IPS-NIHi11 (cell line): ENCODE measurements at places on chromosomes 16 and 17.

DNA sequence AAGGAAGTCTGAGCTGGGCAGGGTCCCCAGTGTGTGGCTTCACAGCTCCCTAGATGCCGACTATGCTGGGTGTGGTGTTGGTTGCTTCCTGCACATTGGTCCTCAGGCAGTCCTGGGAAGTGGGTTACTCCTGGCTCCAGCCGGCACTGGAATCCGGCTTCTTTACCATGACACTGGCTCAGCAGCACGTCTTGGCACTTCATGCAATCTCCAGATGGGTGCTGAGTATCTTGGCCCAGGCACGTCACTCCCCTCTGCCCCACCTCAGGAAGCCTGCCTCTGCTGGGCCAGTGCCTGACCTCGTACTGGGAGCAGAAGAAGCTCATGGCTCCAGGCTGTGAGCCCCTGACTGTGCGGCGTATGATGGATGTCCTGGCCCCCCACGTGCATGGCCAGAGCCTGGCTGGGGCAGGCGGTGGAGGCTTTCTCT lies 24.5 kb downstream of the FCSK start:
- no peak for DNase-seq

- no peak for DNase-seq
Observed at GRCh38 chr16:68233085-68233834, 2.7 kb downstream of the ESRP2 start.

GRCh38 chr16:12236589-12236988 lies 260.1 kb downstream of the SNX29 start:
- DNase-seq: no peak

DNA sequence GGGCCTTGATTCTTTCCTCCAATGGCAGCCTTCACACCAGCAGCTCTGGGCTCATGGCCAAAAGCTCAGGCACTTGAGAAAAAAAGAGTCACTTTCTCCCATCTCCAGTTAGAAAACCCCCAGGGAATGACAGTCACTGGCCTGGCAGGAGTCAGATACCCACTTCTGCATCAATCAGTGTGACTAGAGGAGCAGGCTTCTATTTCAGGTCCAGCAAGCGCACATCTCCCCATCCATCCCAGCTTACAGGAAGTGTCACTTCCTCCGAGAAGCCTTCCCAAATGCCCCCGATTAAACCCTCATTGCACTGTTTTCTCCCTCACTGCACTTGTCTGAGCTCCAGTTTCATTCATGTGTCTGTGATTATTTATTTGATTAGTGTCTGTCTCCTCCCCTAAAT lies 30.4 kb upstream of the CCL1 start:
- DNase-seq: no peak

DNA sequence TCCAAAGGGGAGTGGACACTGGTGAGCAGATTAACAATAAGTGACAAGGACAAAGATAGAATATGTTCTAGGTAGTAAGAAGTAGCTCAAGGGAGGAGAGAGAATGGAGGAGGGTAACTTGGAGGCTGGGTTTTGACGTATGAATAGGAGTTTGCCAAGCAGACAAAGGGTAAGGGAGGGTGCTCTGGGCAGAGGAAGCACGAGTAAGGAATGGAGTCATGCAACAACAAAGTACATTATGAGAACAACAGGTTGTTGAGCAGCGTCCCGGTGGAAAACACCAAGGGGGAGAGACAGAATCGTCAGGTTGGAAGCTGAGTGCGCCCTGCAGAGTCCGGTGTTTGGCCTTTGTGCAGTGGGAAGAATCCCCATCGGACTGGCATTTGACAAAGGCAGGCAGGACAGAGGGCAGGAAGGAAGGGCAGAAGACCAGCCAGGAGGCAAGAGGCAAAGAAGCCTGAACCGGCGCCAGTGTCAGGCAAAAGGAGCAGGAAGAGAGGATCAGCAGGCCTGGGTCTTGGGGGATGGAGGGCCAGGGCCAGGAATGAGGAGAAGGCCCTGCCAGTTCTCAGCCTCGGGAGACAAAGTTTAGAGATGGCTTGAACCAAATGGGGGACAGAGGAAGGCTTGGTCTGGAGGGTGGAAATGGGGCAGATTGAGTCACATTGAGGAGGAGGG lies 134.3 kb upstream of the TNRC6C start:
- no peak for DNase-seq

- no peak for DNase-seq
Observed at GRCh38 chr16:21056396-21056795, 94.2 kb downstream of the DNAH3 start.

DNA sequence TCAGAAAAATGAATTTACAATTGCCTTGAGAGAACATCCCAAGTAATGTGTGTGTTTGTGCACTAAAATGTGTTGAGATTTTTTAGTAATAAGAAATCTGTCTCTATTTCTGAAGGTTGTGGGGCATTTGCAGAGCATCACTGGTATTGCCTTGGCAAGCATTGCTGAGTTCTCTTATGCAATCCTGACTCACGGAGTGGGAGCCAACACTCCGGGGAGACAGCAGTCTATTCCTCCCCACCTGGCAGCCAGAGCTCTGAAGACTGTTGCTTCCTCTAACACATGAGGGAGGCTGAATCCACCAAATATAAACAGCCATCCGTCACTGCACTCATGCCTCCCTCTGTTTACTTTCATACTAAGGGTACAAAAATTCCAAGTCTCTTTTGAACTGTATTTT lies 10.6 kb downstream of the CNTD1 start:
- no peak for DNase-seq

- no peak for DNase-seq
Observed at GRCh38 chr16:11265124-11265523, 4.0 kb downstream of the TNP2 start.

DNA sequence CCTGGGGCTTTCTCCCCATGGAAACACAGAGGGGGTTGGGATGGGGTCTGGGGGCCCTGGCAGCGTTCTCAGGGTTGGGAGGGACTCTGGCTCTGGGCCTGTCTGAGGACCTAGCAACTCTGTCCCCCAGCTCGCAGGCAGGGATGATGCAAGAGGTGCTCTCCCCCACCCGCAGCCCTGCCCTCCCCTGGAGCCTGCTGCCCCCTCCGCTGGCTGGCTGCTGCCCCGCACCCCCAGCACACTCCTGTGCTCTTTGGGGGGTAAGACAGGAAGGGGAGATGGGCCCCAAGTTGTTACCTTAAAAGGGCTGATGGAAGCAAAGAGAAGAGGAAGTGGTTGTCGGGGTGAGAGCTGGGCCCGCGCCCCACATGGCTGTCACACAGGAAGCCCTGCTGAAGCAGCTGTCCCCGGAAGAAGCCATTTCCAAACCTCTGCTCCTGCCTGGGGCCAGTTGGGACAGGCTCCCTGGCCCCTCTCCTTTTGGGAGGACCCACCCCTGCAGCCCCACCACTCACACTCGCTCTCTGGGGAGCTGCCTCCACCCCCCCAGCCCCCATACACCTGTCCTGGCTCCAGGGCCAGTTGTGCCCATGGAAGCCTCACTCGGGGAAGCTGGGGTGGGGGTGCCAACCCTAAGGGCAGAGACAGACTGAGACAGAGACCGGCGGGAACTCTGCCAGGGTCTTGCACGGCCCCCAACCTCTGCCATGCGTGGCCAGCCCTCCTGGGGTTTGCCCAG lies 2.5 kb downstream of the CORO1A start:
- no peak for DNase-seq

DNA sequence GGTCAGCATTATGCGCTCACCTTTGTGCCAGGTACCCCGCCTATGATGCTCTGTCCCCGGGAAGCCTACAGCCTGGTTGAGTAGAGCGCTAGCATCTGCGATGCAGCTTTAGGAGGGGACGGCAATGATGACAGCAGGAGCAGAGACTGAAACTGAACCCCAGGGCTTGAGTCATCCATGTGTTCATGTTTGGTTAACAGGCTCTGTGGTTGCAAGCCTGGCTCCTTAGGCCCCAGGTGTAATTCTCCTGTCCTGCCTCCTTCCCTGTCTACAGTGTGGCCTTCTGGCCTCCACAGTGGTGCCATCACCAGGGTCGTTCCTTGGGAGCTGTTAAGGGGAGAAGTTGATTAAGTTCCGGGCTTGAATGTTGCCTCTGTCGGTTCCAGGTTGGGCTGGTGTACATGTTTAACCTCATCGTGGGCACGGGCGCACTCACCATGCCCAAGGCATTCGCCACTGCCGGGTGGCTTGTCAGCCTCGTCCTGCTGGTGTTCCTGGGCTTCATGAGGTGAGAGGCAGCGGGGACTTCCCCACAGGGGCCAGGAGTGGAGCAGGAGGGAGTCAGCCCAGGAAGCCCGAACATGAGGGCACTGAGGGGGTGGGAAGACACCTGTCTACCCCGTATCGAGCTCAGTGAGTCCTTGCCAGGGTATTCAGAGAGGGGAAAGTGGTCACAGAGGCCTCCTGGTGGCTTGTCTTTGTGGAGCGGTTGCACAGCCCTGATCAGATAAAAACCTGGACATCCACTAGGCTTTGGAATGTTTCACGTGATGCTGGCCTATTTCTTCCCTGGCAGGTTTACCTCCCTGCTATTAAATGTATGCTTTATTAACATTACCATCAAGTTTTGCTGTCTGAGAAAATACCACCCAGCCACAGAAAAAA lies 9.2 kb upstream of the NAT9 start:
- DNase-seq: no peak

- DNase-seq: no peak
Observed at GRCh38 chr16:50455288-50455845, 86.6 kb upstream of the BRD7 start.

- no peak for DNase-seq
Observed at GRCh38 chr16:77063676-77064016, 127.3 kb upstream of the MON1B start.

DNA sequence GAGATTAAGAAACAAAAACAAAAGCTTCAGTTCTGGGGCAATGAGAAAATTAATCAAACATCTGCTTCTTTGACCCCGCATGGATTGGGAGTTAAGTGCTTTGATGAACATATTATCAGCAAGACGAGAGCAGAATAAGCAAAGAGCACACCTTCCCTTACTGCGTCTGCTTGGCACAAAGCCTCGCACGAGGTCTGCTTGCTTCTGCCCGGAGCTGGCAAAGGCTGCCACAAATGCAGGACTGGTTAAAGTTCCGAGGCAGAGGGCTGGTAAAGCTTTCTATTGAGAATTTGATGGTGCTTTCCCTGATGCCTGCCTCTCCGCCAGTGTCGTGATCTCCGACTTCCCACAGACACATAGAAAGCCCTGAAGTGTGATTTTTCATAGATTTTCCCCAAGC lies 17.0 kb downstream of the VAT1L start:
- DNase-seq: no peak

- DNase-seq: no peak
Observed at GRCh38 chr16:52193441-52193840, 353.5 kb downstream of the TOX3 start.

- DNase-seq: no peak
Observed at GRCh38 chr17:4592240-4593005, 8.1 kb downstream of the SMTNL2 start.

- DNase-seq: no peak
Observed at GRCh38 chr17:58331815-58332777, 3.5 kb upstream of the TSPOAP1 start.

DNA sequence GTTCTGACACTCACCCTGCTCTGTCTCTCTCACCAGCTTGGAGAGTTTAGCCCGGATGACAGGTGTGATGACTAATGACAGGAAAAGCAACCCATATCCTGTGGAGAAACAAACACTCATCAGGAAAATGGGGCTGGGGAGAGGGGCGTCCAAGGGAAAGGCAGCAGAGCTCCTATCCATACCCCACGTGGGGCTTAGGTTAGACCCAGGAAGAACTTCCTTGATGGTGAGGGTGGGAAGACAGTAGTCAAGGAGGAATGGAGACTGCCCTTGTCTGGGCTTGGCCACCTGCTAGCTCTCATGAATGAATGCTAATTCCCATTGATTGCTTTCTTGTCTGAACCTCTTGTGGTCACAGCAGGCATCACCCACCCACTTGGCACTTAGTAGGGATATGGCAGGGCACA lies 3.8 kb downstream of the SLC46A1 start:
- peak; percentile 29 for DNase-seq

DNA sequence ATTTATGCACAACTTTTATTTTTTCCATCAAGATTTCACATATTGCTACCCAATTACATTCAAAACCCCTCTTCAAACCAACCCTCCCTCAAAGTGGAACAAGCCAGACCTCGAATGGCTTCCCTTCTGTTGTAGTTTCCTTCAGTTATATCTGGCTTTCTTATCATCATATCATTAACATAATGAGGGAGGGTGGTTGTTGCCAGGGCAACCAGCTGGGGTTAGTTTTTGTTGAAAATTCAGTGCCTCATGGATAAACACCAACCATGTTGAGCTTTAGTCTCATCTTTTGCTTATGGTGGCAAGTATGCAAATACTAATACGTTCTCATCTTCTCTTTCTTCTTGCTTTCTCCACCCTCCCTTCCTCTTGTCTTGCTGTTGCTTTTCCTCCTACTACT lies 359.7 kb downstream of the CDH11 start:
- DNase-seq: no peak

- DNase-seq: no peak
Observed at GRCh38 chr17:64386412-64387144, 4.1 kb downstream of the PECAM1 start.

DNA sequence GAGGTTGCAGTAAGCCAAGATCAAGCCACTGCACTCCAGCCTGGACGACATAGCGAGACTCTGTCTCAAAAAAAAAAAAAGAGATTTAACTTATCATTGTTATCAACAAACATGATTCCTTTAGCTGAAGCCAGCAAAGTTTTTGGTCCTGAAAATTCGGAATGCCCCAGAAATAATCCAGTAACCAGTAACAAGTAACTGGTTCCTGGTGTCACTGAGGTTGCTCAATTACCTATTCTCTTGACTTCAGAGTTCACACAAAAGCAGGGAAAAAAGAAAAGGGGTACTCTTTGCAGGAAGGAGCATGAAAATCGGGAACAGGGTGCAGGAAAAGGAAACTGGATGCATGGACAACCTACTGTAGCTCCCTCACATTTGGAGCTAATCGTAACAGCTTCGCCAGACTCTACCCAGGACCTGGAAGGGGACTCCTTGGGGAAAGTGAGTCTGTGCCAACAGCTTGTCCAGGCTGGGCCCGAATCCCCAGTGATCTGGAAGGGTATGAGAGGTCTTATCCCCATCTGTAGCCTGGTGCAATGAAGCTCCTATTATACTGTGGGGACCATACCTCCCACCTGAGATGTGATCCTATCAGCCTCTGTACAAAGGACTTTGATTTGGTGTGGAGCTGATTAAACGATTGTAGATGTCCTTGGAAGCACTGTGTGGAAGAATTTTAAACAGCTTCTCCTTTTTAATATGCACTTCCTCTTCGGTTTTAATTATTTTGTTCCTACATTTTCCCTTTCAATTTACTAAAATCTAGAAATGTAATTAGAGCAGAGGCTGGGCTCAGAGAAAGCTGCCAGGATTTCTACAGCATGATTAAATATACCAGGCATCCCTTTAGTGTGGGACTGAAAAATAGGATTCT lies 3.4 kb upstream of the SPOP start:
- DNase-seq: no peak

DNA sequence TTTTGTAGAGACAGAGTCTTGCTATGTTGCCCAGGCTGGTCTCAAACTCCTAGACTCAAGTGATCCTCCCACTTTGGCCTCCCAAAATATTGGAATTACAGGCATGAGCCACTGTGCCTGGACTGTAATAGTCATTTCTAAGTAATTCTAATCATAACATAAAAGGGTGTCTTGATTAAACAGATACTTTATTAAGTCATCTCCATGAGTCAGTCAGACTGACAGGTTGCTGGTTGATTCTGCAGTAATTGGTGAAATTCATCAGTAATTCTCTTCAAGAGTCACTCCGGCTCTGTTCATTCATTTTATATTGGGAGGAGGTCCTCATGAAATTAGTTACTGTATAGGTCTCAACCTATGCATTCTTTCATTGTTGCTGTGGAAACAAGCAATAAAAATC lies 85.6 kb downstream of the SPECC1 start:
- no peak for DNase-seq
